Dermis microvascular lymphatic vessel endothelial cell (primary cell): ENCODE measurements at places on chromosomes 16 and 17. TPM values are rescaled to one million over a fixed set of nuclear protein-coding genes. Genes with fewer than 3 reads are reported as not detected.

DNA sequence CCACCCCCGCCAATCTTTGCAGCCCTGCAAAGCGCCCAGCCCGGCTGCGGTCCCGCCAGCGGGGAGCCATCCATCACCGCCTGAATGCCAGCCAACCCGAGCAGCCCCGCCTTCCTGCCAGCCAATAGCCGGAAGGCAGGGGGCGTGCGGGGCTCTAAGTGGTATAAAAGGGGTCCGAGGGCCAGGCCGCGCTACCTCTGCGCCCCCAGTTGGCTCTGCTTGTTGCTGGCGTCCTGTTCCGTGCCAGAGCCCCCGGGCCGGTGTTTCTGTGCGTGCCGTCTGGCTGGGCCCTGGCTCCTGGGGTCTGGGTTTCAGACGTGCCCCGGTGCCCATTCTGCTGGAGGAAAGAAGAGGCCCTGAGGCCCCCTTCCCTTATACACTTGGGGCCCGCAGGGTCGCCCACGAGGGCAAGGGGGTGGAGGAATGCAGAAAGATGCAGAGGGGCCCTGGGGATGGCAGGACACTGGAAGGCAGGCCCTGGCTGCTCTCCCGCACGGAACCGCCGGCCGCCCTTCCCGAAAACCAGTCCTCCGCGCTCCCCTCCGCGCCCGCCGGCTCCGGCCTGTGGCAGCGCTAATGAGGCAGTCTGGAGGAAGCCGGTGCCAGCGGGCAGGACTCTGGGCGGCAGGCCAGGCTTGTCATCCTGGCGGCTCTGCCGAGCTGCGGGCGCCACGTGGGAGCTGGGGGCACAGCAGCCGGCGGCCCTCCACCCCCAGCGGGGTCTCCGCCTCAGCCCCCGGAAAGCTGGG, 14.0 kb downstream of the COPZ2 start:
- no peak for DNase-seq

DNA sequence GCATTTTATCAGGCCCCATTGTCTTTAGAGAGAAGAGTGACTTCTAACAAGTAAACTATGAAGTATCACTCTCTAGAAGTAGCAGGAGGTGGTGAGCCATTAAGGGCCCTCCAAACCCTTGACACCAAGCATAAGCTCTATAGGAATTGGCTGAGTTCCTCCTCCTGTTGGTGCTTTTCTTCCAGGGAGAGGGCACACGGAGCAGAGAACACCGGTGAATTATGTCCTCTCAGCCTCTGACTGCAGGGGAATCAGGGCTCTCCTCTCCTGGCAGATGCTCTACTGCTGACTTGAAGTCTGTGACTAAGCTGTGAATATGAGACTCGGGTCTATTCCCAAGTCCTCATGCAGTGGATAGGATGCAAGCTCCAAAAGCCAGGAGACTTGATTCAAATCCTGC, 32.3 kb downstream of the CHD9 start:
- DNase-seq = no peak

The KLHDC4 gene
- 16.6 and 17.6 TPM in 2 replicates for total RNA-seq

DNA sequence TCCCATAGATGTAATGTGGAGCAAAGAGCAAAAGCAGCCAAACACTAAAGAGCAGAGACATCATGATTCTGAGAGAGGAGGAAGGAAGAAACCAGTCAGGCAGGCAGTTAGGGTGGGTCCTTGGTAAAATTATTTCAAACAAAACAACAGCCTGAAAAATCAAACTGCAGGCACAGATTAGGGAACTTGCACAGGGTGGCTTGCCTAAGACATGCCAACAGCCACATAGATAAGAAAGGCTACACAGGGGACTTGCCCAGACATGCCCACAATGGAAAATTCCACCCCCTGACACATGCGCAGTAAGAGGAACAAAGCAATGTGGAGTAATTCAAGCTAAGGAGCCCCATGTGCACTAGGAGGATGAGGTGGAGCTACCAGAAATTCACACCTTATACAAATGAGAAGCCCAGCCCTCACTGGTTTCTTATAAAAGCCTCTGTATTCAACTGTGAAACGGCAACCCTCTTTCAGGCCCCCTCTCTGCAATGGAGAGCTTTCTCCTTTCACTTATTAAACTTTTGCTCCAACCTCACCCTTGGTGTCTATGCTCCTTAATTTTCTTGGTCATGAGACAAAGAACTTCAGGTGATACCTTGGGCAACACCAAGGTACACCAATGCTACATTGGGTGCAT, 7.3 kb upstream of the GAS7 start:
- no peak for DNase-seq

- DNase-seq = no peak
Observed at GRCh38 chr17:69435971-69436696, 21.6 kb downstream of the MAP2K6 start.

The CIAO2B gene
- total RNA-seq = 135 and 156 TPM in 2 replicates

The GUCY2D gene
- total RNA-seq = not detected in 2 replicates

GRCh38 chr16:54006693-54007092, 279.9 kb downstream of the IRX3 start:
- DNase-seq = no peak

The PERCC1 gene
- total RNA-seq = not detected in 2 replicates

GRCh38 chr16:26247063-26247462, 555.3 kb downstream of the HS3ST4 start:
- no peak for DNase-seq

The SLC6A2 gene
- total RNA-seq = under 0.01 TPM in 1 of 2 replicates, not detected in the other

DNA sequence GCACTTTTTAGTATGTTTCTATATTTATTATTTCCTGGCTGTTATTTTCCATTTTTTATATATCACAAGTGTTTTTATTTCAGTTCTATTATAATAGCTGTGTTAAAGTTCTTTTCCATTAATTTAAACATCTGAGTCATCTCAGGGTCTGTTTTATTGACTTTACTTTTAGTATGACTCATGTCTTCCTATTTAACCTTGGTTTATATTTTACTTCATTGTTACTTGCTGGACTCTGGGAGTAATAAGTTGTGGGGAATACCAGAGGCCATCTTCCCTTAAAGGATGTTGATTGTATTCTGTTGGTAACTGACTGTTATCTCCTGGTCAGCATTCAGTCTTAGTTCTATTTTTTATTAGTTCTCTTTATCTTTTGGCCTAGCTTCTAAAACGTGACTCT, 1508.2 kb downstream of the CDH11 start:
- no peak for DNase-seq

The FOXJ1 gene
- not detected in 2 replicates for total RNA-seq

GRCh38 chr16:56408379-56409098, 16.8 kb downstream of the AMFR start:
- no peak for DNase-seq

- no peak for DNase-seq
Observed at GRCh38 chr17:31427684-31428083, 36.2 kb downstream of the RAB11FIP4 start.

DNA sequence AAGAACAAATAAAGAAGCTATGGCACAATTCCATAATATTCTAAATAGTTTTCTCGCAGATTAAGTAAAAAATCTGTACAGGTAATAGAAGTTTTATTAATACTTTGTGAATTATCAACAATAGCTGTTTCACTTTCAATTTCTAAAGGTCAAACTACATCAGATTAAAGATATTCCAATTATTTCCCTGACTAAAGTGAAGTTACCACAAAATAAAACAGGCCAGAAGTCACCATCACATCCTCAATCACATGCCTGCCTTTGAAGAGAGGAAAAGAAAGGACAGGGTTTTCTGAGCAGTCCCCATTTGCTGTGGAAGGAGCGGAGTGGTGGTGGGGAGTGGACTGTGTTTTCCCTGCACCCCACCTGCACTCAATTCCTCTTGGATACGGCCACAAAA, 11.1 kb downstream of the ITFG1 start:
- DNase-seq = no peak

DNA sequence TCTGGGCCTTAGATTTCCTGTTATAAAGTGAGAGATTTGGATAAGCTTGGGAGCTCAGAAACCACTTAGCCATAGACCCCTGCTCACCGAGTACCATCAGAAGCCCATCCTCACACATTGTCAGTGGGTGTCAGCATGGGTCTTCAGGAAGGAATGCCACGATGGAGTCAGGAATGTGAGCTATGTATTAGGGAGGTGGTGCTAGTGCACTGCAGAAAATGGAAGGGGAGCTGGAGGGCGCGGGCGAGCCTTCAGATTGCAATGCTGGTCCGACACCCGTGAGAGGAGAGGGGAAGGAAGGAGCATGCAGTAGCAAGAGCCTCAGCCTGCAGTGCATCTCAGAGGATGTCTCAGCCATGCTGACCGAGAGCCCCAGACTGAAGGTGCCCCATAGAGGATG, 294.5 kb downstream of the FOXL1 start:
- peak; percentile 14 for DNase-seq

DNA sequence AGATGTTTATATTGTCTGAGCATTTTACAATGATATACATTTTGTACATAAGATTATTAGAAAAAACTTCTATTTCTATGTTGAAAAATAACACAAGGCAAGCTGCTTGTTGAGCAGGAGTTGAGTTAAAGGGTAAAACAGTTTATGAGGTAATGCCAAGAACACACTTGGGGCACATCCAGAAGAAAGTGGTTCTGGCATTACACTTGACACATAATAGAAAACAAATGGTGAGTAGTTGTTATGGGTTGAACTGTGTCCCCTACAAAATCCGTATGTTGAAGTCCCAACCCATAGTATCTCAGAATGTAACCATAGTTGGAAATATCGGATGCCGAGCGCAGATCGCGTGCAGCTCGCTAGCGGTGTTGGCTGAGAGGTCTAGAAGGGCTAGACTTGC, 354.3 kb upstream of the GOT2 start:
- no peak for DNase-seq

DNA sequence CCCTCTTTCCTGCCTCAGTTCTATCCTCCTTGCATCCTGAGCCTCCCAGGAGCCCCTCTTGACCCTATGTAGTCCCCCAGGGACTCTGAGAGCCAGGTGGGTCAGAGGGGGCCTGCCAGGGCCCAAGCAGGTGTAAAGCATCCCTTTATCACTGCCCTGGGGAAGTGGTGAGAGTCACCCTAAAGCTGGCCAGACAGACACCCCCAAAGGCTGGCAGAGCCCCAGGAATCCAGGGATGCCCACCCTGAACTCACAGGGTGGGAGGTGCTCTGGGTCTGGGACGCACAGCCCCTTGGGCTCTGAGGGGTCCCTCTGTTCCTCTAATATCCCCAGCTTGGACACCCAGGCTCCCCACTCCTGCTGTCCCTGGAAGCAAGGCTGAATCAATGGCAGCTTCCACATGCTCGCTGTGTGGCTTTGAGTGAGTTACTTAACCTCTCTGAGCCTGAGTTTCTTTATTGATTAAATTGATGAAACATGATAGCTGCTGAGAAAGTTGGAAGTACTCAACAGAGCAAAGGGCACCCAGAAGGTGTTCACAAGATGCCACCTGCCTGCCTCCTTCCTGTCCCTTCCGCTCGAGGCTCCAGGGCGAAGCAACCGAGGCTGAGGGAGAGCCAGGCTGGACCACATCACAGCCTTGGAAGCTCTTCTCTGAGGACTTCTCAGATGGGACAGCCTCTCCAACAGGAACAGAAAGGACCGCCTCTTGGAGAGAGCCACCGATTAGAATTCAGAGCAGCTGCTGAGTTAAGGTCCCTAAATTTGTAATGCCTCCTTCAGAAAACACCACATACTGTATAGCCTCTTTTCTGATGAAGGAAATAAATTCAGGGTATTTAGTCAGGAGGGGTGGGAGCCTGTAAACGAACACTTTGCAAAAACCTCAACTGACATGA, 67.1 kb upstream of the DOC2B start:
- no peak for DNase-seq

- DNase-seq = peak; percentile 12
Observed at GRCh38 chr17:17957584-17957916, 14.7 kb downstream of the TOM1L2 start.

- DNase-seq = no peak
Observed at GRCh38 chr17:36702636-36703035, 101.3 kb downstream of the MRM1 start.

GRCh38 chr16:17276610-17277009, 194.2 kb downstream of the XYLT1 start:
- DNase-seq = no peak

DNA sequence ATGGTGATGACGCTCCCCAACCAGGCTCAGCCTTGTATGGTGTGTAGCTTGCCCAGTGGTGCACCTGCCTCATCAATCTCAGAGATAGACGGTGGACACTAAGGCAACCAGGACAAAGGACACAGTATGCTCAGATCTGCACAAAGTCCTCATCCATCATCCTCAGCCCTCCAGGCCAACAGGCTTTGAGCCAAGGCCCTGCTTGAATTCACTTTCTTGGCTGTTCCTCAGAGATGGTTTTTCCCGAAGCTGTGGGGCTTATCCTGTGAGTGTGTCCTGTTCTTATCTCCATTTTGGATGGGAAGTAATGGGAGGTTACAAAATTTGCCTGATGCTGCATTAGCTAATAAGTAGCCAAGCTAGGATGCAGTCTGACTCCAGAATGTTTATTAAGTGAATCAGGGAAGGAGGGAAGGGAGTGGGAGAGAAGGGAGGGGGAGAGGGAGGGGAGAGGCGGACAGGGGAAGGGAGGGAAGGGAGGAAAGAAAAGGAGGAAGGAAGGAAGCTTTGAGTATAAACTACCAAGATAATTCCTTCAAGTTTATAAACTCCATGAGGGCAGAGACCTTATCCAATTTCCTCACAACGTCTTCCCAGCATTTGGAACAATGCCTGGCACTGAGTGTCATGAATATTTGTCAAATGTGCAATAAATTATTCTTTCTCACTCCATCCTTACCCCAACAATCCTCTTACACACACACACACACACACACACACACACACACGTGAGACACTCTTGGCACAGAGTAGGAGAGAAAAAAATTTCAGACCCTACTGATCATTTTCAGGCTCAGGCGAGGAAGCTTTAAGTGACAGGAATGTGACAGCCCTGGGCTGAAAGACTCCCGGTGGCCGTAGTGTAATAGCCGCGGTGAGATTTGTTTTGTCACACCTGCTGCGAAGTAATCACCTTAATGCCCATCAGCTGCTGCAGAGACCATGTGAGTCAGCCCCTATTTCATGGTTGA, 84.3 kb downstream of the BMERB1 start:
- DNase-seq = no peak

The TNS4 gene
- not detected in 2 replicates for total RNA-seq

DNA sequence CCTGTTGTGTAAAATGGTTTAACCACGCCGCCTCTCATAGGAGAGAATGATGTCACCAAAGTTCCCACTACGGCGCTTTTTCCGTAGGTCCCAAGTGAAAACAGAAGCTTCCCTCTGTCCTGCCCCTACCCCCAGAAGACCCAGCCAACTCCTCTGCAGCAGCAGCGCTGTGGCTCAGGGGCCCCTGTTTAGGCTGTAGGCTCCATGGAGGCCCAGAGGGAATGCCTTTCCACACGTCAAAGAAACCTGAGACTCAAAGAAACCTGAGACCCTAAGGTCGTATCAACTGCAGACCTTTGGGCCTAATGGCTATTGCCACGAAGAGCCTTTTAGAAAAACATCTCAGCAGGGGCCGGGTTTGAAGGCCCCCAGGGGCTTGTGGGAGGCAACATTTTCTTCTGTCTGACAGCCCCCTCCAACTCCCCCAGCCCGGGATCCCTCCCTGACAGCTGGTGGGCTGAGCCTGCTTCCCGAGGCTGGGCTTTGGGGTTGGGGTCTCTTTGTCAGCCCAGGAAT, 43.1 kb upstream of the MEAK7 start:
- no peak for DNase-seq

GRCh38 chr17:57612202-57613071, 132.7 kb downstream of the CCDC182 start:
- DNase-seq = peak; percentile 39
